ENCODE measurements at places on chromosomes 11 and 22.

DNA sequence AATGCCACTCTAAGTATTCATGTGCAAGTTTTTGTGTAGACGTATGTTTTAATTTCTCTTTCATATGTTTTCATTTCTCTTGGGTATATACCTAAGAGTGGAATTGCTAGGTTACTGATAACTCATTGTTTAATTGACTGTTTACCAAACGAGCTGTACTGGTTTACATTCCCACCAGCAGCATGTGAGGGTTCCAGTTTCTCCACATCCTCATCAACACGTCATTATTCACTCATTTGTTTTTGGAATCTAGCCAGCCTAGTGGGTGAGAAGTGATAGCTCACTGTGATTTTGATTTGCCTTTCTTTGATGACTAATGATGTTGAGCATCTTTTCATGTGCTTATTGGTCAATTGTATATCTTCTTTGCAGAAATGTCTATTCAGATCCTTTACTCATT is 4.0 kb downstream of the ANKRD13D start:
- DNase-seq: no peak

GRCh38 chr22:39570226-39570625 is 327 bp upstream of the CACNA1I start:
- DNase-seq: no peak

- no peak for DNase-seq
Measured at GRCh38 chr22:46105494-46106278, 44.6 kb upstream of the PPARA start.

DNA sequence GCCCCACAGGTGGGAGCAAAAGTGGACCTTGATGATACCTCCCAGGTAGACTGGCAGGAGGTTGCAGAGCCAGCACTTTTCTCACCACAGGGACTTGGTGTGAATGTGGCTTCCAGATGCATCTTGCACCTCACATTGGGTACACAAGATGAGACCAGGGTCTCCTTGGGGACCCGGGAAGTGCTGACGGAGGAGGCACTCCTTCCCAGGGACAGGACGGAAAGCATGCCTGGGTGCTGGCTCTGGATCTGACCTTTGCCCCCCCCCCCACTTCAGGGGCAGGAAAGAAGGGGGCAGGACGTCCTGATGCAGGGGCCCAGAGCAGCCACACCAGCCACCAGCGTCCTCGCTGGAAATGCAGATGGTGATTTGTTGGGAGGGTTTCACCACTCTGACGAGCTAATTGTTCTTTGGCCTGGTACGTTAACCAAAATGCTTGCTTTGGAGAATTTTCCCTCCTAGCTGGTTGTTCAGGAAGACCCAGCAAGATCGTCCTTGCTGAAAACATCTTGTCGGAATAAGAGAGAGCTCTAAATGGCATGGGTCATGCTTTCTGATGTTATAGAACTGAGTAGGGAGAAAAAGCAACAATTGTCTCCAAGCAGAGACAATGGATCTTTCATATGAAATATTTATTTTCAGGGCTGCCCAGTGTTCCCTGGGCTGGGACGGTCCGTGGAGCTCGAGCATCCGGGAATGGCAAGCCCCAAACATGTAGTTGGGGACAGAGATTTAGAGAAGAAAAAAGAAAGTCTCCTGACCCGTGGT is 74.4 kb upstream of the PPARA start:
- no peak for DNase-seq

DNA sequence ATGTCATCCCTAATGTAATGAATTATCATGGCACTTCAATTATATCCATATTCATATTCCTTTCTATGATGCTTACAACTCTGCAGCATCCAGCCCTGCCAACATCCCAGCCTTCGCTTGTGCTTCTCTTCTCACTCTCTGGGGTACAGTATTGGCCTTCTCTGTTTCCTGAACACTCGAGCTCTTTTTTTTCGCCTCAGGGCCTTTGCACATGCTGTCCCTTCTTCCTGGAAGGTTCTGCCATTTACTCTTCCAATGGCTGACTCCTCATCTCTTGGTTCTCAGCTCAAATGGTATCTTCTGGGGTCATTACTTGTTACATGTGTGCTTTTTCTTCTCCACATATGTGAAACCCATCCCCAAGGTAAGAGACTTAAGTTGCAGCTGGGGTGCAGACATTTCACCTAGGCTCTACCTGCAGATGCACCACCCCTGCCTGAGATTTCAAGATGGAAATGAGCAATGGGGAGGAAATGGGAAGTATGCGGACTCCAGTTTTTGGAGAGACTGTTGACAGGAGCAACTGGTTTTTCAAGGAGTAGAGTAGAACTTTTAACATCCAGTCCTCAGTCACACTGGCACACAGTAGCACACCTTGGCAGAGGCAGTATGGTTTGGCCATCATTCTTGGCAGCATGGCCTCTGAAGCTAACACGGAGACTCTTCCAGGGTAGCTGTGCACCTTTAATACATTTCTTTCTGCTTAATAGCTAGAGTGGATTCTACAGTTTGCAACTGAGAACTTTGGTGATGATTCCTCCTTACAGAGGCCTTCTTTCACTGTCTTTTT is 42.4 kb upstream of the DMC1 start:
- DNase-seq: no peak
